Stimulated activated CD4-positive, alpha-beta T cell treated with anti-CD3 and anti-CD28 coated beads, Interleukin-1b, Interleukin-23, amount 100 ng/mL, for 1 hour (primary cell): ENCODE measurements at places on chromosomes 4 and X.

DNA sequence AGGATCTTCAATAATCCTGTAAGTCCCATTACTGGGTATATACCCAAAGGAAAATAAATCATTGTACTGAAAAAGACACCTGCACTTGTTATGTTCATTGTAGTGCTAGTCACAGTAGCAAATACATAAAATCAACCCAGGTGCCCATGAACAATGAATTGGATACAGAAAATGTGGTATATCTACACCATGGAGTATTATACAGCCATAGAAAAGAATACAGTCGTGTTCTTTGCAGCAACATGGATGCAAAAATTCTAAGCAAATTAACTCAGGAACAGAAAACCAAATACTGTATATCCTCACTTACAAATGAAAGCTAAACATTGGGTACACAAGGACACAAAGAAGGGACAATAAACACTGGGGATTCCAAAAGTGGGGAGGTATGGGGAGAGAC lies 100.8 kb upstream of the BMP2K start:
- no peak for DNase-seq

GRCh38 chrX:112011376-112011775 lies 71.2 kb downstream of the TRPC5 start:
- no peak for DNase-seq

- no peak for DNase-seq
Measured at GRCh38 chr4:53928825-53929224, 135.6 kb downstream of the CHIC2 start.

DNA sequence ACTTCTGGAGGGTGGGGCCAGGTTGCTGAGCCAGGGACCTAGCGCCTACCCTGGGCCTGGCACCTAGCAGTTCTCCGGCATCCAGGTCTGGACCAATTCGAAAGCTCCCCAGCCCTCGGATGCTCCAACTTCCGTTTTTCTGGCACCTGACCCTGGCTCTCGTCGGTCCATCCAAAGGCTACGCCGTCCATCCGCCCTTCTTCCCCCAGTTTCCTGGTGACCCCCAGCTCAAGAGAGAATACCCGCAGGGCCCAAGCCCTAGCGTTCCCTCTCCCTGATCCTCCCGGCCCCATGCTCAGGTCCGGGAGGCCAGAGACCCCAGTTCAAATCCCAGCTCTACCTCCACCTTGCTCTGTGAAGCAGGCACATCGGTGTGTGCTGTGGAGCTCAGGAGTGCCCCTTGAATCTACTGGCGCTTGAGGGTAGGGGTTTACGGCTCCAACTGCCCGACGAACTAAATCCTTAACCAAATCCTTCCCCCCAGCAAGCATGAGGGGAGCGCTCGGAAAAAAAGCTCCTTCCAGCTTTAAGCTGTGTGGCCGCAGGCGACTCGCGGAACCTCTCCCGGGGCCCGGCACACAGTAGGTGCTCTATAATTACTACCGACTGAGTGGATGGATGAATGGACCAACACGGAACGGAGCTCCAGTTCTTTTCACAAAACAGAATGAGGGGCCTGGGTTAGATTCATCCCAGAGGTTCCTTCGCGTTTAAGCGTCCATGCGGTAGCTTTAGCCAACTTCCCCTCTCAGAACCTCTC lies 1.1 kb downstream of the CRMP1 start:
- no peak for DNase-seq

DNA sequence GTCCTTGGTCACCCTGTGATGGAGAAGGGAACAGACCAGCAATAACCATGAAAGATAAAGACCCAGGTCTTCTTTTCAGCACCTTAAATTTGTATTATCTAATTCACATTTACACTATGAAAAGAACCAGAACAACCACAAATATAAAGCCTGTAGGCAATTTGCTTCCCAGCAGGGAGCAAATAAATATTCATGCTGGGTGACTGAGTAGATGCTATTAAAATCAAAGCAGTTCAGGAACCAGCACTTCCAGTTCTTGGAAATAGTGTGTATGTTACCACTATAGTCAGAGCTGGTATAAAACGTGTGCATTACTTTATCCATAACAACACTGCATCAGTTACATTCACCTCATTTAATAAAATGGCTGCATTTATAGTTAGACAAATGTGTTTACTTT lies 177.8 kb upstream of the ETNPPL start:
- DNase-seq = no peak
